ENCODE measurements at places on chromosomes 2 and 18.

DNA sequence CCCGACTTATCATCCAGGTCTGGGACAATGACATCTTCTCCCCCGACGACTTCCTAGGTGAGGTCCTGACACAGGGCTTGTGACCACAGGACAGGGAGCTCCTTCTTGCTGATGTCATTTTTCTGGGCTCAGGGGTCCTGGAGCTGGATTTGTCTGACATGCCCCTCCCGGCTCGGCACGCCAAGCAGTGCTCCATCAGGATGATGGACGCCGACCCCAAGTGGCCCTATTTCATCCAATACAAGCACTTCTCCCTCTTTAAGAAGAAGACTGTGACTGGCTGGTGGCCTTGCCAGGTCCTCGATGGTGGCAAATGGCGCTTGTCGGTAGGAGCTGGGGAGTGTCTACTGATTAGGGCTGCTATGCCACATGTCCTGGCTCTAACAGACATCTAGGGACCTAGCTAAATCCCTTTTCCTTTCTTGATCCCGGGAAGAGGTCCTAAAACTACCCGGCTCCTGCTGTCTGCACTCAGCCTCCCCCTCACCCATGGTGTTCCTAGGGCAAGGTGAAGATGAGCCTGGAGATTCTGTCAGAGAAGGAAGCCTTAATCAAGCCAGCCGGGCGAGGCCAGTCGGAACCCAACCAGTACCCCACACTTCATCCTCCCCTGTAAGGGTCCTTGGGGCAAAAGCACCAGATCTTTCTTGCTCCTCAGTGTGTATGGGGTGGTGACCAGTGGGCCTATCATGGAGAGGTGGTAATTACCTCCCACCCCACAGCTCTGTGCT, 36.7 kb downstream of the LMAN2L start:
- DNase-seq, result no peak

DNA sequence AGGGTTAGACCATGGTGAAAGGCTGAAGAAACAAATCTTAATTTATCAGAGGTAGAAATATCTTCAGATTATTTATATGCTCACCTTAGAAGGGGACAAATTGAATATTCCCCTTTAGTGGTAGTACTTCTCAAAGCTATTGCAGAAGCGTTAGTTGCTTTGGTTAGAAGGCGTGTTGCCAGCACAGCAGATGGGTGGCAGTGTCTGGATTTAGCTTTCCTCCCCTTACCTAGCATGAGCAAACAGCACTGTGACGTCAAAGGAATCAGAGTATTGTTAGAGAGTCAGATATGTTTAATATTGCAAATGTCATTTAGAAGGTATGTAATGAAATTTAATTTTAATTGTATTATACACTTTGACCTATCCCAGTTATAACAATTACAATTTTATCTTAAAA, 27.2 kb upstream of the GALR1 start:
- DNase-seq, result no peak

DNA sequence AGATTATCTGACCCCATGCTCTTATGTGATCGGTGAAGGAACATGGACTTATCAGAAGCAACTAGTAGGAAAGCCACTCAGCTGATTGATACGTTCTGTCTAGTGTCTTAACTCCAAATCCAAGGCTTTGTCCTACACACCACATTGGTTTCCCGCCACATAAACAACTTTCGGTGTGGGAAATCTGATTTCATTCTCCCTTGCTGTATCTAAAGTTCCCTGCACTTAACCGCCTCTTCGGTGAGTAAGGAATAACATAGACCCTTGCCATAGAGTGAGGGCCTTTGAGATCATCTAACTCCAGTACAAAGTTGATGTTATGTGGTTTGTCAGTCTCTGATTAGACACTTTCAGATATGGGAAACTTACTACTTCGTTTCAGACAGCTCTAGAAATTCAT, 538.2 kb upstream of the TNP1 start:
- DNase-seq, result no peak

- DNase-seq, result no peak
Observed at GRCh38 chr18:13566941-13567746, 159.2 kb downstream of the FAM210A start.

DNA sequence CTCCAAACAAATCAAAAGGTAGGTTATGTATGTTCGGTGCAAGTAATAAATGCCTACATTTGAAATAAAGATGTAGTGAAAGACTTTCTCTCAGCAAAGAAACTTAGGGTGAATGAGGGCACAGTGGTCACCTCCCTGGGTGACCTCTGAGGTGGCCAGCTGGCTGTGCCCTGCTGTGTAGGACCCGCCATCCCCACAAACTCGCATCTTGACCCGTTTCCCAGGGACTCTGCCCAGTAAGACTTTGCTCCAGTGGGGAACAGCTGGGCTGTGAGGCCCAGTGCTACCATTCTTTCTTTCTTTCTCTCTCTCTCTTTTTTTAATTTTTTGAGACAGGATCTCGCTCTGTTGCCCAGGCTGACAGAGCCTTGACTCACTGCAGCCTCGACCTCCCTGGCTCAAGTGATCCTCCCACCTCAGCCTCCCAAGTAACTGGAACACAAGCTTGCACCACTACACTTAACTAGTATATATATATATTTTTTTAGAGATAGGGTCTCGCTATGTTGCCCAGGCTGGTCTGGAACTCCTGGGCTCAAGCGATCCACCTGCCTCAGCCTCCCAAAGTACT, 8.2 kb upstream of the GAREM2 start:
- no peak for DNase-seq

GRCh38 chr2:210503725-210504191, 27.2 kb upstream of the LANCL1 start:
- DNase-seq, result no peak

DNA sequence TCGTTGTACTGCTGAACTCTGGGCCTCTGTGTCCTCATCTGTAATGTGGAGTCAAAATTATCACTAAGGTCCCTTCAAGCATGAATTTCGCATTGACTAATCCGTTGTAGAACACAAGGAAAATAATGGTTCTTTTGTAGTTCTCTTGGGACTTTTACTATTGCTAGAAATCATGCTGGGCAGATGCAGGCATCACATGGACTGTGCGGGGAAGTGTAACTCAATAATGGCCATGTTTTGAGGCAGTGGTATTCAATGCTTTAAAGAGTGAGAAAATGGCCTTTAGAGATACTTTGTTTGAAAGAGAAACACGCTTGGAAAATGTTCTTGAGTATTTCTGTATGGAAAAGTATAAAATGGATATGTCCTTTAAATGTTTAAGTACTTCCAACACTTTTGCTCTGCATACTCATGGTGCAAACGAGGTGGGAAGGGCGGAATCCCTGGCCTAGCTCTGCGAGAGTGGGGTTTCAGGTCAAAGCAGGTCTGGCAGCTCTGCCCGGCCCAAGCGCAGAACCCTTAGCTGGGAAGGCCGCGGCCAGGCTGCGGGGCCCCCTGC, 117.3 kb upstream of the MSTN start:
- DNase-seq, result no peak

DNA sequence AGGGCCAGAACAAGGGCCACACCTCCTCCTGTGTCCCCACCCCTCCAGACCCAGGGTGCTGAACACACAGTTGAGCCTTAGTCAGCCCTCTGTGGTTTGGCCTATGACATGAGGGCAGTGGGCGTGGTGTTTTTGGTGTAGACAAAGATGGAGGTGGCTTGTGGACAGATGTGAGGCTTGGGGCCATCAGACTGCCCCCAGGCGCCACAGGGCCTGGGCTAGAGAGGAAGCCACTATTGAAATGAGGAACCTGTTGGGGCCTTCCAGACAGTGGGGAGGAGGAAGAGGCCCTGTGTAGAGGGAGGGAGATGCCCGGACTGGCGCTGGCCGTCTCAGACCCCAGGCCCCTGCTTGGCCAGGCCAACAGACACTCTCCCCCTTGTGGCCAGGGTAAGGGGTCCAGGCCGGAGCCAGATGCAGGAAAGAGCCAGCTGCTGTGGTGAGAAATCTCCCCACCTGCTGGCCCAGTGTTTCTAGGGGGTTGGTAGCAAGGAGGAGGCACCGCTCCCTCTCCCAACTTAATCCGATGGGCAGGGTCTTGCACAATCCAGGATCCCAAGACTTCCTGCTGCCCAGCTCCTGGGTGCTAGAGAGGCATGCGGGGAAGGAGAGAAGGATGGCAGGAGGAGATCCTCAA, 53.8 kb downstream of the SMAD7 start:
- no peak for DNase-seq

GRCh38 chr2:22126106-22126505, 1002.3 kb downstream of the TDRD15 start:
- no peak for DNase-seq

- no peak for DNase-seq
Observed at GRCh38 chr2:25548601-25549000, 124.8 kb downstream of the DTNB start.

- DNase-seq, result no peak
Observed at GRCh38 chr18:840023-840408, 28.0 kb upstream of the YES1 start.

- no peak for DNase-seq
Observed at GRCh38 chr18:12883372-12883683, 709 bp downstream of the PTPN2 start.

DNA sequence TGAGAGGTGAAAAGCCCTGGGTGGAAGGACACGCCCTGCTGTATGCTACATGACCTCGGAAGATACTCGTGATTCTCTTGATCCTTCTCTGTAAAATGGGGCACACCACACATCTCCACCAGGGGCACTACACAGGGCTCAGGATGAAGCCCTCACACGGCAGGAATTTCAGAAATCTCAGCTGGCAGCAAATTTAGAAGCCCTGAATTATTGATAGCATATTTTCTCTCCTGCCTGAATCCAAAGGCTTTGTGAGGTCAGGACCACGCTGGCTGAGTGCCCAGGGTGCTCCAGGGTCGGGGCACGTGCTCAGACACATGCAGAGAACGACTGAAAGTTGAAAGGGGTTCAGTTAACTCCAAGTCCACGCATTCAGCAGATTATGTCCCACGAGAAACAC, 42.1 kb upstream of the GALR1 start:
- no peak for DNase-seq

DNA sequence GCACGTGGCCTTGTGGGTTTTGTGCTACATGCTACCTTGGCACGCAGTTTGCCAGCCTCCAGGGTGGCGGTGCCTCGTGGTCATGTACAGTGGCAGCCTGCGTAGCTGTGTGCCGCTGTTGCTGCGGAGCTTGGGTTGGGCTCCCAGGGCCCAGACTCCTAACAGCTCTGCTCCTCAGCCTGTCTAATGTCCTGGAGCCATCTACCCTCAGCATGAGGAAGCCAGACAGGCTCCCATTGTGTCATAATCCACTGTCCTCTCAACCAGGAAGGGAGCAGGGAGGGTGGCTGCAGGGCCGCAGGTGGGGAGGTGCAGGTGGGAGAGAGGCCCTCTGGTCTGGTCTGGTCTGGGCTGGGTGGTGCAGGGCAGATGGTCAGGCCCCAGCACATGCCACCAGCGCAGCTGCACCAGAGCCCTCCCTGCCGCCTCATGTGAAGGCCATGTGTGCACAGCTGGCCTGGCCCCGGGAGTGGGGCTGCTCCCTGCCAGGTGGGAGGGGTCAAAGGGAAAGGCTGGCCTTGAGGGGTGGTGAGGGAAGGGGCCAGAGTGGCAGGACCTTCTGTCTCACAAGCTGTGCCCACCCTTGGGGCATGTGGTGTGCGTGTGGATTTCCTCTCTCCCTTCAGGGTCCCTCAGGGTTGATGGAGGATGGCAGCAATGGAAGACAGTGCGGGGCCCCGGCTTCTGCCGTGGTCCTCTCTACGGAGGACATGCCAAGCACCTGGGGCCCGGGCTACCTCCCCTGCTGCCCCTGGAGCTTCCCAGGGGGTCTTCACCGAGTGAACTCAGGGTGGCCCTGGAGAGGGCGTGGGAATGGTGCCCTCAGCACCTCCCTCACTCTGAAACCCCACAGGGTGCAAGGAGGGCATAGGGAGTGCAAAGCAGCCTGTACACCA, 4.8 kb downstream of the ATOH8 start:
- DNase-seq, result no peak

GRCh38 chr18:57077786-57078552, 68.9 kb upstream of the BOD1L2 start:
- no peak for DNase-seq

DNA sequence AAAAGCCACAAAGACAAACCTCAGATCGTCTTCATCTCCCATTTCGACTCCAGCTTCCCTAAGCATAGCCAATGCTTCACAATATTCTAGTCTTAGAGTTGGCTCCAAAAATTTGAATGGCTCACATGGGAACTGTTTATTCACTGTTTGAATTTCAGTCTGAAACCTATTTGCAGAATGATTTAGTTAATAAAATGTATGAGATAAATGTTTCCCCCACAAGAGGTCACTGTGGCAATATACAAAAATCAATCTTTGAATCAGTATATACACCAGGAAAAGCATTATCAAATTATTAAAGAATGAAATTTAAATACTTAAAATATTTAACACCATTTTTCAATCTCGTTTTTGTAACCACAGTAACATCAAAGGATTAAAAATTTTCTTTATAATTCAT, 40.0 kb upstream of the MCM6 start:
- DNase-seq, result peak; percentile 13

DNA sequence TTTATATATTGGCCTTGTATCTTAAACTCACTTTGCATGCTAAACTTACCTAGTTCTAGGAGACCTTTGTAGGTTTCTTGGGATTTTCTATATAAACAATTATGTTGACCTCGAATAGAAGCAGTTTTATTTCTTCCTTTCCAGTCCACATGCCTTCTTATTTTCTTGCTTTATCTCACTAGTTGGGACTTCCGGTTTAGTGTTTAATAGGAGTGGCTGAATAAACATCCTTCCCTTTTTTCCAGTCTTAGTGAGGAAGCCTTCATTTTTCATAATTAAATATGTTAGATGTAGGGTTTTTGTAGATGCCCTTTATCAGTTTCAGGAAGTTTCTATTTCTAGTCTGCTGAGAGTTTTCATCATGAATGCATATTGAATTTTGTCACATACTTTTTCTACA, 347.3 kb upstream of the HNRNPA3 start:
- no peak for DNase-seq

- DNase-seq, result no peak
Observed at GRCh38 chr2:28752631-28753376, 1.2 kb downstream of the PPP1CB start.

DNA sequence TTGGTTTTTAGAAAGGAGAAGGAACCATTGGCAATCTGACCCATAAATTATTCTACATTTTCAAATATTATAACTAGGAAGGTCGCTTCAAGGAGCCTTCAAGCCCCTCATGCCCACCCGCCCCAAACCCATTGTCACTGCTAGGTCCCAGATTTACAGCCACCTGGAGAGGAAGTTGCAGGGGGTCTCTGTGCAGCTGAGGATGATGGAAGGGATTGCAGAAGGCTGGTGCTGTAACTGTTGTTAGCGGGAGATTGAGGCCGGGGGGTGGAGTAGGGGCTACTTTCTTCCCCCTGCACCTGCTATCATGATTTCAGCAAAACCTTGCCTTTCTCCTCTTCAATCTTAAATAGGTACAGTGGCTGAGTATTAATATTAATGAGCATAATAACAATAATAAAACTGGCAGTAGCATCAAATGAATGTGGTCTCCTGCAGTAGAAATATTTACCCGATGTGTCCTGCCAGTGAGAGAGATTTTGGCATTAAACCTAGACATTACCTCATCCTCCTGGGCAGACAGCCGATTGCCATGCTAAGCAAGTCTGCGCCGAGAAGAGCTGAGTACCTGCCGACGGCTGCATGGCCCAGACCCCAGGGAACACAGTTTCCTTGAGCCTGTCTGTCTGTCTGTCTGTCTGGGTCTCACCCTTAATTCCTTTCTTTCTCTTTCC, 225.4 kb downstream of the FAM210A start:
- DNase-seq, result peak; percentile 18

Data from NCI-H2081 treated with DMSO at 0.1 percent for 48 hours (cell line).